ENCODE measurements at places on chromosomes 6 and 20.

- DNase-seq = no peak
Measured at GRCh38 chr6:111952274-111952673, 79.0 kb upstream of the FYN start.

DNA sequence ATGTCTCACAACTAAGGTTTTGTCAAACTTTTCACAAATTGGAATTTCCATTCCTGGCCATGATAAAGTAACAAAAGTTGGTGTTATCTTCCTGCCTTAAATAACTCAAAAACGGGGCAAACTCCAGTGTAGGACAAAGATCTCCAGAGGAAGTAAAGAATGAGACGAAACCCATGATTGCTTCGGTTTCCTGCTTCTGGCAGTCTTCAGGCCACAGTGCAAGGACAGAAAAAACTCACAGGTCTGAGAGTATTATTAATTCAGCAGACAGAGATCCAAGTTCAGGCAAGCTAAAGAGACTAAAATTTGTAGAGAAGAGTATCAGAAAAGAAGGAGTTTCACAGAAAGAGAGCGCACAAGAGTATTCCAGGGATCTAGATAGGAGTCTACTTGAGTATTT is 64.8 kb upstream of the RCAN2 start:
- DNase-seq = no peak

GRCh38 chr20:4047614-4048013 is 32.3 kb upstream of the RNF24 start:
- DNase-seq = no peak

DNA sequence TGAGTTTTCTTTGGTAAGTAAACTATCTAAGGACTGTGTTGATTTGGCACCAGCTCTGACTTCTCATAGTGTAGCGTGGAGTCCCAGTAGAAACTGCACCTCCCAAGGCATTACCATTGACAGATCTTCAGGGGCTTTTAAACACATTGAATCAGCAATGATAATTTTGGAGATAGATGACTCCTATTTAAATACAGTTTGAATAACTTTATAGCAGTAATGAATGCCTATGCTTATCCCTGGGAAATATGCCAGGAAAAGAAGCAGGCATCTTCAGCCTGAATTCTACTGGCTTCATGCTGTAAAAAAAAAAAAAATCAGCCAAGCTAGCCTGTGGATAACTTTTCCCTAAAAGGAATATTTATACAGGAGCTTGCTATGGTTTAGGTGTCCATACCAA is 895.9 kb downstream of the EYS start:
- peak; percentile 8 for DNase-seq

DNA sequence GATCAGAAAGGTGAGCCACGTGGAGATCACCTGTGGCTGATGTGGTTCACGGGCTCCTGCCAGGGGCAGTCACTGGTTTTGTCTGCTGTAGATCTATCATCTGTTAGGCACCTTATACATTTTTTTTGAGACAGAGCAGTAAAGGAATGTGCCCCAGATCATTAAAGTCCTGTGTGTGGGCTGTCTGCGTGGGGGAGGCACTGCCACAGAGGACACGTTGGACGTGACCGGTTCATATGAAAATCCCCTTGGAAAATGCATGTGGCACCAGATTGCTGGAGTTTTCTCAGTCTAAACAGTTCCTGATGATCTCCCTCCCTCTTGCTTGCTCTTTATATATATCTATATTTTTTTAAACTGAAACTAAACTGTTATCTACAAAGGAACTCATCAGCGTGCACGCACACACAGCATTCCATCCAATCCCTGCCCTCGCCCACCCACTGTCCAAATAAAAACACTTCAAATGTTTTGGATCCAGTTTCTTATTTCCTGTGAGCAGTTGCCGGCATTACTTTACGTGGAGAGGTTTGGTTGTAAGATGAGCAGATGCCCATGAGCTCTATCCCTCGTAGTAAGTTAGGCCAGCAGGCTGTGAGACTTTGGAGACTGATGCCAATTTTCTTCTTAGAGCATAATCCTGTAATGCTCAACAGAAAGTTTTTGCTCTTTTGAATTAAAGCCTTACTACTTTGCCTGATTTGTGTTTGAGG is 161.6 kb upstream of the EXOC2 start:
- no peak for DNase-seq

GRCh38 chr20:6173481-6173880 is 50.7 kb upstream of the FERMT1 start:
- no peak for DNase-seq

DNA sequence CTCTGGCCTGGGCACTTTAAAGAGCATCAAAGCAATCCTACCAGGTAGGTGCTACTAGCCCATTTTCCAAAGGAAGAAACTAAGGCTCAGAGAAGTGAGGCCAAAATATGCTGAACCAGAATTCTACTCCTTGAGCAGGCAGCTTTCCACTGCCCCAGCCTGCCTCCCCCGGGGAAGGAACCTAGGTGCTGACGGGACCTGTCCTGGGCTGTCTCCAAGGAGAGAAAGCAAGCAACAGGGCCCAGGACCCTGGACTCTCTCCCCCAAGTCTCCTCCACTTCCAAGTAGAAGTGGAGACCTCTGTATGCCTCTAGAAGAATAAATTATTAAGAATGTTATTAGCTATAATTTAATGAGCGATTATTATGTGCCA is 159.5 kb downstream of the MRPL14 start:
- DNase-seq = no peak

GRCh38 chr6:320351-321157 is 28.3 kb downstream of the DUSP22 start:
- no peak for DNase-seq

GRCh38 chr6:7832904-7833750 is 77.5 kb downstream of the TXNDC5 start:
- DNase-seq = no peak

- no peak for DNase-seq
Measured at GRCh38 chr6:18565231-18565630, 178.1 kb downstream of the RNF144B start.

DNA sequence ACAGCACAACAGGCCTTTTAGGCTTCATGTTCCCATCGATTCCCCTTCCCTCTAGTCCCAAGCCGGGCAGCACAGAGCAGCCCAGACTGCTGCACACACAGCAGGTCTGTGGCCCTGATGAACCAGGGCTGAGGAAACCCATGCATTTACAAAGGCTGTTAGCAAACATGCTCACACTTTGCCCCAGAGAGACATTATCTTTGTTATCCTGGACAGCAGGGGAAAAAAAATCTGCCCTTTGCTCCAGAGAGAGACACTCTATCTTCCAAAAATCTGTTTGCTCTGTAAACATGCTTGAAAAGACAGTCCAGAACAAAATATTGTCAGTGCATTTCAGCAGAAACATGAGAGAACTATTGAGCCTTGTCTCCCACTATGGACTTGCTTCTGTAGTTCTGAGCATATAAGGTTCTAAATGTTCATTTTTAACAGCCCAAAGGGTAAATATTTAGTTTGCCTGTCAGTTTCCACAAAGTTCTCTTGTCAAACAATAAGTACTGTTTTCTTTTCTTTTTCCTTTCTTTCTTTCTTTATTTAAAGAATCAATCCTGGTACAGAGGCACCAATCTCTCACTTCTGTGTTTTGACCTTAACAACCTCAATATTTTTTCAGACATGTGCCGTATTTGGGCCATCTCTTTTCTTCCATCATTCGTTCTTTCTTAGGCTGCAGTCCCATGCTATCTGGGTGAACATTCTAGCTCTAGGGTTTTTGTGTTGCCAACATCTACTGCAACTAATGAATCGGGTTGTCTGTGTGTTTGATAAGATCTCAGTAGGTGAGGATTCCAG is 468.0 kb downstream of the EPM2A start:
- DNase-seq = no peak

GRCh38 chr20:38585404-38586180 is 4.6 kb downstream of the ADIG start:
- no peak for DNase-seq

GRCh38 chr20:49904440-49905214 is 10.7 kb downstream of the SPATA2 start:
- no peak for DNase-seq

- DNase-seq = peak; percentile 79
Measured at GRCh38 chr6:165884813-165885765, 222.0 kb upstream of the PDE10A start.

DNA sequence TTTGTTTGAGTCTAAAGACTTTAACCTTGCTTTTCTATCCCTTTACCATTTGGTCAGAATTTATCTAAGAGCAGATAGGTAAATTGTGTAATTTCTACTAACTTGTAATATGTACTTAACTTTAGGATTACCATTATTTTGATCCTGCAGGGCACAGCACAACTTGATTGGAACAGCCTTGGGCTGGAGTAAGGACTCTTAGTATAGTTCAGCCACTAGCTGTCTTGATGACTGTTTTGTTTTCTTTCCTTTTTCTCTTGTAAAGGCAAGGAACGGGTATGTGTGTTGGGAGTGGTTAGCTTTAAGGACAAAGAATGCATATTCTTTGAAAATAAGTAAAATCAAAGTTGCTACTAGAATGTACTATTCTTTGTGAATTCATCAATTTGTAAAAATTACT is 203.2 kb downstream of the ZFAND3 start:
- no peak for DNase-seq

GRCh38 chr6:169019727-169020491 is 233.7 kb downstream of the THBS2 start:
- peak; percentile 21 for DNase-seq

DNA sequence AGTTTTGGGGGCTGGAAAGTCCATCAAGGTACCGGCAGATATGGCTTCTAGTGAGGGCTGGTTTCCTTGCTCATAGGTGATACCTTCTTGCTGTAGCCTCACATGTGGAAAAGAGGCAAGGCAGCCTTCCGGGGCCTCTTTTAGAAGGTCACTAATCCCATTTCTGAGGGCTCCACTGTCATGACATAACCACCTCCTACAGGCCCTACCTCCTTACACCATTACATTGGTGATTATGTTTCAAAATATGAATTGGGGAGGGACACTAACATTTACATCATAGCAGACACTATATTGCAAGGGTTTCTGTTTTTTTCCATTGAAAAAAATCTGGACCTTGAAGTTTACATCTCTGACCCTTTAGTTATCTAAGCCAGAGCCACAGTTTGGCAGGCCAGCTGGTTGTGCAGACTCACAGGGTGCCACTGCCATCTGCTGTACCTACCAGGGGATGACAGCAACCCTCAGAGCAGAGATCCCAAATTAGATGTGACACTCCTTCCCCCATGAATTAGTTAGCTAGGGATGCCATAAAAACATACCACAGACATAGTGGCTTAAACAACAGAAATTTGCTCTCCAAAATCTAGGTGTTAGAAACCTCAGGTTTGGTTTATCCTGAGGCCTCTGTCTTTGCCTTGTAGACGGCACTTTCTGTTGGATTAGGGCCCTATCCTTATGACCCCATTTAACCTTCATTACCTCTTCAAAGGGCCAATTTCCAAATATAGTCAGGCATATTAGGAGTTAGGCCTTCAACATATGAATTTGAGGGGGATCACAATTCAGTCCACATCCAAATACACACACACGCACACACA is 166.4 kb upstream of the RNF217 start:
- DNase-seq = peak; percentile 35

DNA sequence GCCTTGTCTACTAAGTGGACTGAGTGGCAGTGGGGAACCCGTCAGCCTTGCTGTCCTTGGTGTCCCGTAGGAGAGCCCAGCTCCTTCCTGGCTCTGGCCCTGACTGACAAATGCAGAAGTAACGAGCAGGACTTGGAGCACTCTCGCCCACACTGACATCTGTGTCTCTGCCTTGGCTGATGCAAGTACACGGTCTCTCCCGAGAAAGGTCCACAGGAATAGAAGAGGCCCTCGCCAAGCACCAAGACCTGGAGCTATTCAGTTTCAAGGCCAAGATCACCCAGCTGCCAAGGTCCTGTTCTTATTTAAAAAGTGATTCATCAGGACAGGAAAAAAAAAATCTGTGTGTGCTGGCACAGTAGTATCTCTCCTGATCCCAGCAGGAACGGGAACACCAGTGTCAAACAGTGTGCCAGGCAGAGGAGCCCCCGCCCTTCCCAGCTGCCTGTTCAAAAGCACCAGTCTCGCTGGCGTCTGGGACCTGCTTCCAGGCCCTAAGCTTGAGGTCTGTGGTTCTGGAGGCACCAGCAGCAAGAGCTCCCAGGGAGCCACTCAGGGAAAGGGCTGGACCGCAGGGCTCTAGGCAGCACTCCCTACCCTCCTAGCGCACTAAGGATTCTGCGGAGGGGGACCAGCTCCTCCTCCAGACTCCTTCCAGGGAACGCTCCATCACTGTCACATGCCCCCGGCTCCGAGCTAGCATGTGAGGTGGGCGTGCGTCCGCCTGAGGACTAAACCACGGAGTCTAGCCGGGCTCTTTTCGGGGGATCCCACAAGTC is 376.9 kb downstream of the RNGTT start:
- DNase-seq = no peak

DNA sequence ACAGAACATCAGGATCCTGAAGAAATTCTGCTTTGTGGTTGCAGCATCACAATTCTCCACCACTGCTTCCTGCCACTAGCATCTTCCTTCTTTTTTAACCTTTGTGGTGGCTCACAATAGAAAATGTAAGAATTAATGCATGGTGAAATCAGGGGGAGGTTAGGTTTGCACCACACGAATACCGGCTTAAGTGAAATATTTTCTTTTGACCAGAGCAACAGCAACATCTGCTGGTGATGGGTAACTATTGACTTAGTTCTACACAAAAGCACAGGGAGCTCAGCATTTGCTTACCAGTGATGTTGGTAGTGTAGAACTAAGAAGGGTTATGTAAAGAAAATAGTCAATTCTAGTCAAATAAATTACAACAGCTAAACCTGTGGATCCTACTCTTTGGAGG is 280.5 kb downstream of the SYNE1 start:
- peak; percentile 82 for DNase-seq

GRCh38 chr20:54212226-54212625 is 4.3 kb downstream of the PFDN4 start:
- DNase-seq = peak; percentile 62

DNA sequence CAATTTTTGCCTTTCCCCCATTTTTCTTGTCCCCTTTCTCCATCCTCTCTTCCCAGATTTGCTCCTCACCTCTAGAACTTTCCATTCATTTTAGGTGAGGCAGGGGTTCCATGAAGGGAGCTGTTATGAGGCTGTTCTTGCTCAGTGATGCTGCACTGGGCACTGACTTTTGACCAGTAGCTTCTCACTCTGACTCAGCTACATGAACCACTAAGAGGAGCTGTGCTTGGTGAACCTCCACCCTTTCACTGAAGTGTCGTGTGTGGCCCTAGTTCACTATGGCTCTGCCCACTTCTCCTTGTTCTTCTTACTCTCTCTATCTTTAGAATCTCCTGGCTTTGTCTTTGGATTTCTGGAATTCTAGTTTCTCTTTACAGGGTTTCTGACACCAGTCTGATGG is 307.1 kb upstream of the RNF24 start:
- DNase-seq = no peak

GRCh38 chr6:26571592-26572296 is 25.0 kb upstream of the ABT1 start:
- peak; percentile 90 for DNase-seq

DNA sequence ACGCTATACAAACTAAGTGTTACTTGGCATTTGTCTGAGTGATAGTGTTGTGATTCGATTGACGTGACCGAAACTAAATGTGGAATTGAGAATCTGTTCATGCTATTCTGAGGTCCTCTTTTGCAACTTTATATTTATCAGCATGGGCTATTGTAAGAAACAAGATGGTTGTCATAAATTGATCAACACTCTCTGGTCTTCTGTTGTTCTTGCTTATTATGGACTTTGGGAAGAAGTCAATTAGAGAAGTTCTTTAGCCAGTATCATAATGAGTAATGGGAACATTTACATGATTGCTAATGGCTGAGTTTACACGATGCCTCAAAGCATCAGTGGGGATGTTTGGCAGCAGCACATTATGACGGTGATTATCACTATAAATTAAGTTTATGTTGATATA is 195.0 kb downstream of the CD83 start:
- no peak for DNase-seq

- no peak for DNase-seq
Measured at GRCh38 chr6:109229536-109229935, 134.2 kb downstream of the CEP57L1 start.

Data from fibroblast of pulmonary artery (primary cell).